ENCODE measurements at places on chromosomes 5 and 9.

DNA sequence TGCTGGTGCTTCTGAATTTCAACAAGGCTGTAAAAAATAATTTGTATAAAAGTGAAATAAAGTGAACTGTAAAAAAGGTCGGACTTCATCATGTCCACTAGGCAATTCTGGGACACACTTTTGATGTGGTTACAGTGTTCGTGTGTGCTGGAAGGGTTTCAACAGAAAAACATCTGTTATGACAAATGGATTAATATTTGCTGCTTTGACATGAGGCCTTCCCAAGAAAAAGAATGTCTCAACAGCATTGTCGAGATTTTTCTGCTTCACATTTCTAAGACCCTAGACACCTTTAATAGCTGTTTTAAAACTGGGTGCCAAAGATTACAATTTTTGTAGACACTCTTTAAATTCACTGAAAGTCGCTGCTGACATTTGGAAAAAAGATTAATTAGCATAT lies 216.6 kb downstream of the SLC12A2 start:
- no peak for DNase-seq

GRCh38 chr5:102226321-102226720 lies 69.8 kb downstream of the SLCO4C1 start:
- no peak for DNase-seq

- no peak for DNase-seq
Observed at GRCh38 chr9:5445886-5446285, 4.5 kb upstream of the CD274 start.

- no peak for DNase-seq
Observed at GRCh38 chr5:140596321-140596741, 31.7 kb downstream of the SLC35A4 start.

- no peak for DNase-seq
Observed at GRCh38 chr5:132057498-132058255, 2.8 kb upstream of the IL3 start.

DNA sequence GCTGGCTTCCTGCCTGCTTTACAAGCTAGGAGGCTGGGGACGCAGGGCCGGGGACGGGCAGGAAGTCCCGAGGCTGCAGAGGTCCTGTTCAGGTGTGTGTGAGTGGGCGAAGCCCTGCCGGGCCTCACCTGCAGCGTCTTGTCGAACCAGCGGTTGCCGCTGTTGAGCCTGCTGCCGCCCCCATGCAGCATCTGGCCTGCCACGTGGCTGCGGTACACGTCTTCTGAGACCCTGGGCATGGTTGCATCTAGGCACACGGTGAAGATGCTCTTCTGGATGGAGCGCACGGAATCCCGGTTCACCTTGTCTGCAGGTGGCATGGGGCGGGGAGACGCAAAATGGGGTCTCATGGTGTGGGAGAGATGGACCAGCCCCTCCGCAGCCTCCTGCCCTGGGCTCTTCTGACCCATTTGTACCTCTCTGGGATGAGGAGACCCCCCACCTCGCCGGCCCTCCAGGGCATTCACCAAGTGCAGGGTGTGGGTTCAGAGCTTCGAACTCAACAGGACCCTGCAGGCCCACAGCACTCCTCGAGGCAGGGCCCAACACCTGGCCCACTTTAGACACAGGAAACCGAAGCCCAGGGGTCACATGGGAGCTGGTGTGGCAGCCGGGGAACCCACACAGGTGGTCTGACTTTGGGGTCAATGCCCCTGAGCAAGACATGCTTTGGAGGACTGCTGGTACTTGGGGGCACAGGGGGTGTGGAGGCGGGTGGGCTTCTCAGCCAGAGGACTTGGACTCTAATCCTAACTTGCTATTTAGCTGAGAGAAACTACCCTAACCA lies 10.0 kb downstream of the CRAT start:
- no peak for DNase-seq

GRCh38 chr9:133708246-133709014 lies 29.7 kb downstream of the SARDH start:
- no peak for DNase-seq

DNA sequence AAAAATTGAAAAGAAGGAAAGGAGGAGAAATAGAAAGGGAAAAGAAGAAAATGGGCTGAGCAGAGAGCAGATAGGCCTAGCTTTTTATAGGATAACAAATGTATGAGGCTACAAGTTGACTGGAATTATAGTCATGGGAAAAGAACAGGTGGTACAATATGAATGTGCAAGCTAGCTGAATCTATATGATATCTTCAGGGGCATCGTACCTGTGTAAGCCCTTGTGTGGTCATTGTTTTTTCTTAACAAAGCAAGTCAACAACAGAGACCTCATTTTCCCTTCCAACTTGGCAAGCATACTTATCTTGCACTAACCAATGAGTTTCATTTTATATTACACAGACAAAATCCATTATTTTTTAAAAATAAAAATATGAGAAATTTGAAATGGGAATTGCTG lies 259.2 kb downstream of the KCTD16 start:
- DNase-seq, result no peak

DNA sequence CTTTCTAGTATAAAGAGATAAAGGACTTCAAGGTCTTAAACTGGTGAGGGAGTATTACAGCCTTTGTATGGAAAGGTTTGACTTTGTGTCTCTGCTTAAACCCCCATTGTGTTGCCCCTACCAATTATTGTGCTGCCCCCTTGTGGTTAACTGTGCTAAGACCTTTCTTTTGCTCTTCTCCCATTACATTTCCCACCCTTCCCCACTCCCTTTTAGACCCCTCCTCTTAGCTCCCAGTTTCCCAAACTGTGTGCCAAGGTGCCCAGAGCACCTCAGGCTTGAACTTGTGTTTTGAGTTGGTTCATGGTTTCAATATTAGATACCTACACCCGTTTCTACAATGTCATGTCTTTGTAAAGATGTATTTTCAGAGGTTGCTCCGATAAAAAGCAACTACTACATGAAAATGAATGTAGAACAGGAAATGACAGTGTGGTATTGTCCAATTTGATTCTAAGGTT lies 2.9 kb downstream of the JAK2 start:
- peak; percentile 92 for DNase-seq

DNA sequence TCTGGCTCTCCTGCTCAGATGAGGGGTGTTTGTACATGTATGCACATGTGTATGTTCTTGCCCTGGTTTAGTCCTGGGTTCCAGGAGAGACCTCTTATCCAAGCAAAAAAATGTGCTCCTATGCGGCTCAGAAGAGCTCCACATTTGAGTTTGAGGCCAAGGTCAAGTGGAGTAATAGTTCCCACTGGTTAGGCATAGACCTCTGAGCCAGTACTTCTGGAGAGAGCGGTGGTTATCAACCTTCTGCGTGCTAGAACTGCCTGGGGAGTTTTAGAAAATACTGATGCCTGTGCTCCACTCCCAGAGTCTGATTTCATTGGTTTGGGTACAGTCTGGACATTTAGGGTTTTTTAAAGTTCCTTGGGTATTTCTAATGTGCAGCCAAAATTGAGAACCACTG lies 51.5 kb downstream of the LIX1 start:
- no peak for DNase-seq

- DNase-seq, result no peak
Observed at GRCh38 chr5:96517295-96517694, 84.2 kb upstream of the PCSK1 start.

DNA sequence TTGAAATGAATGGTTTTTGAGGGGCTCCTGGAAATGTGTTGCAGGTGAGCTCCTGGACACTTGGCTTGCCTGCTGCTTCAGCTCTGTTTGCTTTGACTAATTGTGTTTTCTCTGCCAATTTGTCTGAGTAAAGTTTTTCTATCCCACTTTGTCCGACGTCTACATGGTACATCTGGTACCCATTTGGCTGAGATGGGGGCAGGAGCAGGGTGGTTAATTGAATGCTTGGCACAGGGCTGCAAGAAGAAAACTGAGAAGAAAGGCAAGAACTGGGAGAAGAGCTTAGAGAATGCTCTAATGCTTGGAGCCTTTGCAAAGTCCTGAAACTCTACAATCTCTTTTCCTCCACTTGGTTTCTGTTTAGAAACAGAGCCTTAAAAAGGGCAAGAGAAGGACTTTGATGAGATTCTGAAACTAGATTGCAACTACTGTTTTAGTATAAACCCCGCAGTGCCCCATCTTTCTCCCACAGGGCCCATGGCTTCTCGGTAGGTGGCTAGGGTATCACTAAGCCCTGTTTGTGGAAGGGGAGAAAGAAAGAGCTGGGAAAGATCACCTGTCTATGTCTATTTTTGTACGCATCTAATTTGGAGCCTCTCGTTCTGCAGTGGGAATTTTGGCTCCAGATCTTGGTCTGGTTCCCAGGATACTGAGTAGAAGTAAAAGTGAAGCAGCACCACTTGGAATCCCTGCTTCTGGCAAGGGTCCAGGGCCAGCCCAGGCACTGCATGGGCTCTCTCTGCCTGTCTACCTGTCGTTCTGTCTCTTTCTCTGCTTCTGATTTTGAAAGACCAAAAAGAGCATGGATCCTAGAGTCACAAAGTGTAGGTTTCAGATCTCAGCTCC lies 214.4 kb downstream of the SEMA6A start:
- no peak for DNase-seq

DNA sequence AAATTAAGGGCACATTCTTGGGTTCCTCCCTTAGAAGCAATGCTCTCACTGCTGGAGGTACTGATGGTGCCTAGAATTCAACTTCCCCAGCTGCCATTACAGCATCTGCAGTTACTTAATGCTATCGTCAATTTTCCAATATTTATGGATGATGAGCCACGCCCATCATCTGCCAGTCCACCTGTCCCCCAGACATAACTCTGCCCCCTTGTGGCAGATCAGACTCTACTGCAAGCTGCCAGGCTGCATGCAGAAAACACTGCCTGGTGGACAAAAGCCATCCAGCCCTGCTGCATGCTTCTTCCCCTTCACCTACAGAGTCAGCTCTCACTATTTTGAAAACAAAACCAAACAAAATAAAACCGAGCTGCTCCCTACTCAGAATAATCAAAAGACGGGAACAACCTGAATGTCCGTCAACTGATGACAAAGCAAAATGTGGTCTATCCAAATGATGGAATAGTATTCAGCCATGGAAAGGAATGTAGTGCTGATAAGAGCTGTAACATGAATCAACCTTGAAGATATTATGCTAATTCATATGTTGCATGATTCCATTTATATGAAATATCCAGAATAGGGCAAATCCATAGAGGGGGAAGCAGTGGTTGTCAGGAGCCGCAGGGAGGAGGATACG lies 66.4 kb downstream of the RETREG1 start:
- peak; percentile 50 for DNase-seq
